ENCODE measurements at places on chromosomes 7 and 10.

DNA sequence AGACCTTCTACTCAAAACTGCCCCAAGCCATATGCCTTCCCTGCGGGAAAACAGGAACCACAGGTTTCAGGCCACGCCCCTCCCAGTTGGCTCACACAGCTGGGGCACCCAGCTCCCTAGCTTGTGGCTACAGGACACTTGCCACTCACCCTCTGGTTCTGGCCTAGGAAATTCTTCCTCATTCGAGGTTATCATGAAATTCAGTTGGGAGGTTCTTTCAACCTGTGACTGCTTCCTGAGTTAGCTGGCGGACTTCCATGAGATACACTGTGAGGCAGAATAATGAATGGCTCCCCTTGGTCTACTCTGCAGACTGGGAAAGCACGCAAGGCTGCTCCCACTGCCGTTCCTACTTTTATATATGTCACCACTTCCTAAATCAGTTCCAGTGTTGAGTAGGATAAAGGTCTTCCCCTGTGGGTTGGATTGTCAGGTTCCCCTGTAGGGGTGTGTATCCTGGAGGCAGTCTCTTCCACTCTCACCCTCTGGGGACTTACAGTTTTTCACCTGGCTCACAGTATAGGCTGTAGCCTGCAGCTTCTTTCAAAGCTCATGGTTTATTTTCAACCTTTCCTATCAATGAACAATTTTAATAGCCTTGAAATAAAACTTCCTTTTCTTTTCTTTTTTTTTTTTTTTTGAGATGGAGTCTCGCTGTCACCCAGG lies 37.0 kb downstream of the GPR22 start:
- DNase-seq = no peak

GRCh38 chr10:15166325-15166724 lies 2.2 kb downstream of the NMT2 start:
- DNase-seq = no peak

- DNase-seq = no peak
These were observed 78.7 kb downstream of the NKX6-2 start for GRCh38 chr10:132707121-132707775.

- no peak for DNase-seq
These were observed 68.4 kb upstream of the PDCD4 start for GRCh38 chr10:110803239-110803749.

- no peak for DNase-seq
These were observed 45.2 kb upstream of the DMTF1 start for GRCh38 chr7:87106974-87107612.

DNA sequence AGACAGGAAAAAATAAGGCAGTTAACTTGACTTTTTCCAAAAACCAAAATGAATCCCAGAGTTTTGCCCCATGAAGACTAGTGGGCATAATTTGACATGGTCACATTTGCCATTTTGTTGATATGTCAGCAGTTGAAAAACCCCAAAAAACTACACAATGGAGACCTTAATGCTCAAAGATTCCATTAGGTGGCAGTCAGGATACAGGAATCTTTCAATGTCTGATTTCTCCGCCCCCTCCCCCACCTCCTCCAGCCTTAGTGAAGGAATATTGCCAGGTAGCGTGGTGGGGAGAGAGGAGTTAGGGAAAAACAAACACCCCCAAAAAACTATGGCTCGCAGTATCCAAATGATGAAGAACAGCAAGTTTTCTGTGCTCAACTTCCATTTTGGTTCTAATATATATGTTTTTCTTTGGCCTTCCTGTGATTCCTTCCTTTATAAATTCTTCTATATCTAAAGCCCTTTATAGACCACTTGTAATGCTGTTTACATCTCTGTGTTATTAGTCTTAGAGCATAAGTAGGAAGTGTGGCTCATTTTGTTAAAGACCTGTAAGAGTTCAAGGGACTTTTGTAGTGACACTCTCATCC lies 6.7 kb upstream of the SMNDC1 start:
- no peak for DNase-seq

- DNase-seq = no peak
These were observed 281.1 kb downstream of the CCDC3 start for GRCh38 chr10:12720217-12720981.

GRCh38 chr10:30000802-30001571 lies 58.4 kb downstream of the JCAD start:
- DNase-seq = no peak

DNA sequence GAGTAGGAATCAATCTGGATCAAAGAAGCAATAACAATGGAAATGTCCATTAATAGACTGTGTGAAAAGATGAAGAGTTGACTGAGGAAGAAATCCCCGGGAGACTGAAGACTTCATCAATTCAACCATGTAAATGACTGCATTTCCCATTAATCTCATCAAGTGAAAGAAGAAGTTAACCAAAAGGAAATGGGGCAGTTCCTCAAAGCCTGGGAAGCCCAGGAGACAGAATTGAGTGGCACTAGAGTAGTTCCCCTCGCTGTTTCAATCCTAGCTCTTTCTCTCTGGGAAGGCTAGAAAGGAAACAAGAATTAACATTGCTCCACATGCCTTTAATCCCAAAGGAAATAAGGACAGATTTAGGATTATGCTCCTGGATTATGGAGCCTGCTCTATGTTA lies 4.8 kb upstream of the OR6V1 start:
- DNase-seq = no peak

- no peak for DNase-seq
These were observed 737 bp downstream of the ZMIZ1 start for GRCh38 chr10:79069325-79070080.

DNA sequence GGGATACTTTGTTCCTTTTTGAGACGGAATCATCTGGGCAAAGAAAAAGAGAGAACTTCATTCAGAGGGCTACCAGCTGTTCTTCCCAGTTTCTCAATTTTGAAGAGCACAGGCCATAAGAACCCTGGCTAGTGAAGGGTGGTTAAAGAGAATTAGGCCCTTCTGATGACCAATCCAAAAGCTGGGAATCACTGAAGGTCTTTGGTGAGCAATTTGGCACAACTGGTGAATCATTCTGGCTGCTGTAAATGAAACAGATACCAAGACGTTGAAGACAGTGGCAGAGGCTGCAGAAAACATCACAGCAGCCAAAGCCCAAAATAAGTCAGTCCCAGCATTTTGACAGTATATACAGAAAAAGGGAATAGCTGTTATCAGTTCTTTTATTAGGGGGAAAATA lies 5.1 kb downstream of the RAPGEF5 start:
- DNase-seq = no peak

GRCh38 chr10:12419262-12419847 lies 70.0 kb downstream of the CAMK1D start:
- DNase-seq = peak; percentile 37

DNA sequence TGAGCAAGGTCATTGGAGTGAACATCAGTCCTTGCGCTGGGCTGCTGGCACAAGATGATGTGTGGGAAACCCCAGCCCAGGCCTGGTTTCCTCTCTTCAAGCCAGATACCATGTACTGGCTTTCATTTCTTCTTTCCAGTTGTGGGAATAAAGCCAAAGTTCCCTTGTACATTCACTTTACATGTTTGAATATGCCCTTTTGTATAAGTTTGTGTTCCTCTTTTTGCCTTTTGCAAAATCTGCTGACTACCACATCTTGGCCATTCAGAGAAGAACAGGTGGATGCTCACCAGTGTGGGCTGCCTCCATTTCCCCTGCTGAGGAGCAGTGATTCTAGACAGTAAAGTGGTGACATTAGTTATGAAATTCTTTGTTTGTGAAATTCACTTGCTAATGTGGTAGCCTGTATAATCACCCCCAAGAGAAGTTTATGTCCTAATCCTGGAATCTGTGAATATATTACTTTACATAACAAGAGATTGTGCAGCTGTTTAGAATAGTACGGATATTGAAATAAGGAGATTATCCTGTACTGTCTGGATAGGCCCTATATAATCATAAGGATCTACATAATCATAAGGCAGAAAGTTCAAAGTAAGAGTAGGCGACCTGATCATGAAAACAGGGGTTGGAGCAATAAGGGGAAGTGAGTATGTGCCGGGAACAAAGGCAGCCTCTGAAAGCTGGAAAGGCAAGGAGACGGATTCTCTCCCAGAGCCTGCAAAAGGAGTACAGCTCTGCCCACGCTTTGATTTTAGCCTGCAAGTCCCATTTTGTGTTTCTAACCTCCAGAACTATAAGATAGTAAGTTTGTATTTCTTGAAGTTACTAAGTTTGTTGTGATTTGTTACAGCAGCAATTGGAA lies 18.8 kb upstream of the AOAH start:
- DNase-seq = no peak

DNA sequence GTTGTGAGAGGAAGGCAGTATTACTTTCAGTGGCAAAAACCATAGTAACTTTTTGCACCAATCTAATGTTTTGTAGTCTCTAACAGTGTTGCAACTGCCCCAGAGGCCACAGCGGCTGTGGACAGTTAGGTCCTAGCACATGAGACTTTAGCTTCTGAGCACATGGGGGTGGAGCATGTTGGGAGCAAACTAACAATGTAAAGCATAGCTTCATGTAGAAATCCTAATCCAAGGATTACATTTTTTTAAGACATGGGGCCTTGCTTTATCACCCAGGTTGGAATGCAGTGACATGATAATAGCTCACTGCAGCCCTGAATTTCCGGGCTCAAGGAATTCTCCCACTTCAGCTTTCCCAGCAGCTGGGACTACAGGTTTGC lies 49.0 kb downstream of the LAMB1 start:
- no peak for DNase-seq
